ENCODE measurements at places on chromosomes 1 and 21.

DNA sequence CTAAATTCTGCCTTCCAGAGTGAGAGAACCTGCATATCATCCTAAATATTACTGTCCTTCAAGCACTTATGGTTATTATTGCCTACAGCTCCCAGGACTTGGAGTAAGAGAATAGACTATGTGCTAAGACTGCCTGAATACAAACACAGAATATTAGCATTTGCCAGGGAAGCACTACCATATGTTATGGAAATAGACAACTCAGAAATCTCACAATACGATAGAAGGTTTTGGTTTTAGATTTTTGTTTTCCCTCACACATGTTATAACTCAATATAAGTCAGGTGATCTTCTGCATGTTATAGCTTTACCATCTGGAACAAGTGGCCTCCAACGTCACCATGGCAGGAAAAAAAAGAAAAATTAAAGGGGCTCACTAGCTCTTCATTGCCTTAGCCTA, 413.9 kb downstream of the LRRIQ3 start:
- DNase-seq = no peak

- DNase-seq = no peak
These were observed 24.8 kb downstream of the PCSK9 start for GRCh38 chr1:55064071-55064581.

DNA sequence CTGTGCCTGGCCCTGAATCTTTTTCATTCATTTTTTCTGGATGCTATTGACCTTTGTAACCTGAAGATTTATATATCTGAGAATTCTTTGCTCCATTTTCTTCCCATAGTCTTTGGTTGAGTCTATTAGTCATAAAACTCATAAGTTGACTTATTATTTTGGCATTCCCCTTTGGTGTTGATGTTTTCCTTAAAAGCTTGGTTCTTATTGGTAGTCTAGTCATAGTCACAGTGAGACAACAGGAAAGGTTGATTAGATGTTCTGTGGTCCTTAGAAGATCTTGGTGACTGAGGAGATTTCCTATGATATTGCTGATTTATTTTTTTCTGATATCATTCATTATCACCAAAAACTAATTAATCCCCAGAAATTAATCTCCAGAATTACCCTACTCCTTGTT, 86.2 kb downstream of the PTPRC start:
- no peak for DNase-seq

- DNase-seq = no peak
These were observed 210.9 kb downstream of the LTN1 start for GRCh38 chr21:28781602-28782276.

DNA sequence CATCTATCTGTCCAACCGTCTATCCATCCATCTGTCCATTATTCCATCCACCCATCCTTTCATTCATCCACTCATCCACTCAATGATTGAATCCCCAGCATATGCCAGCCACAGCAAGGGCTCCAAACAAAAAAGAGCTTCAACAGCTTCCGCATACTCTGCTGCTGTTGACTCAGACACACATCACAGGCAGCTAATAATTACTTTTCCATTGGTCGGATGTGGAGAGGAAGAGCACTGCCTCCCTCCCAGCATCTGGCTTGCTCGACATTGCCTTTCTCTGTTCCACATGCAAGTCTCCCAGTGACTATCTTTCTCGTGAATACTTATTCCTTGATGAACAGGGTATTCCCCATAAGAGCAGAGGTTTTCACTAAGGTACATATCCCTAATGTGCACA, 176.5 kb downstream of the HIVEP3 start:
- no peak for DNase-seq

DNA sequence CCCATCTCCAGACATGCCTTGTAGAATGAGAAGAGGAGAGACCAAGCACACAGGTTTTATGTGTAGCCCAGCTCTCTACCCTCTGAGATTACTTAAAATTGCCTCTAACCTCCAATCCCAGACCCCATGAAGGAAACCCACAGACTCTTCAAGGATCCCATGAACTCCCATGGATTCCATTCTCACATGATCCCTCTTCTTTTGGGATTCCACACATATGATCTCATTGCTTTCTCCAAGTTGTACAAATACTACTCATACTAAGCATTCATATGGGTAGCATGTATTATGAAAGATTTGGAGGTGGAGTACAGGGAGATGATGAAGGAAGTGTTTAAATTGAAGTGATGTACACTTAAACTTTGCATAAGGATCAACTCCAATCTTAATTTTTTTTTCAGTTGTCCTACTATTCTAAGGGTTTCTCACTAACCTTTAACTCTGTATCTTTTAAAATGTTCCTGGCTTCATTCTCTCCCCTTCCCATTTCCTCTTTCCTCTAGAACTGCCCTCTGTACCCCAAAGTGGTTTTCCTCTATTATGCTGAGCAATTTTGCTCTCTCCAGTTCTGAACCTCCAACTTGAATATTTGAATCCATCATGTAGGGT, 41.6 kb downstream of the MFSD2A start:
- no peak for DNase-seq

All from type B pancreatic cell (in vitro differentiated cells).